ENCODE measurements at places on chromosomes 6 and 20.

- no peak for DNase-seq
Observed at GRCh38 chr6:79040083-79040482, 38.0 kb downstream of the PHIP start.

DNA sequence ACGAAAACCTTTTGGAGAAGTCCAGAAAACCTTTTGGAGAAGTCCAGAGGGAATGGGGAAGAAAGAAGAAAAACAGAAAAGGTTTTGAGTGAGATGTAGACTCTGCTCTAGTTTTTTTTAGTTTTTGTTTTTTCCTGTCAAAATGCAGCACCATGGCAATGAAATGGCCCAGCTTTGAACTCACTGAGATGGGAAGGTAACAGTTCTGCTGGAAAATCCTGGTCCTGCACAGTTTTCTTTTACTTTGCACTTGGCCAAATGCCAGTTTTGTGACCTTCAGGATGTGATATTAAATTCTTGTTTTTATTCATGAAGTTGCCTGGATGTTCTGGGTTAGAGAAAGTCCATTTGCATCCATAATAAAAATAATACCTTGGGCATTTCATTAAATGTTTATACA lies 145.7 kb downstream of the CFAP61 start:
- no peak for DNase-seq

GRCh38 chr6:163121270-163121669 lies 293.2 kb upstream of the QKI start:
- no peak for DNase-seq

DNA sequence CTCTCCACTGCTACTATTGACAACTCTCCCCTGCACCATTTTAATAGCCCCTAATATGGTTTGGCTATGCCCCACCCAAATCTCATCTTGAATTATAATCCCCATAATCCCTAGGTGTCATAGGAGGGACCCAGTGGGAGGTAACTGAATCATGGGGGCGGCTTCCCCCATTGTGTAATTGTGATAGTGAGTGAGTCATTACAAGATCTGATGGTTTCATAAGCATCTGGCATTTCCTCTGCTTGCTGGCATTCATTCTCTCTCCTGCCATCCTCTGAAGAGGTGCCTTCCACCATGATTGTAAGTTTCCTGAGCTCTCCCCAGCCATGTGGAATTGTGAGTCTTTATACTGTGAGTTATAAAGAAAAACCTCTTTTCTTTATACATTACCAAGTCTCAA lies 74.1 kb upstream of the TCF21 start:
- no peak for DNase-seq

DNA sequence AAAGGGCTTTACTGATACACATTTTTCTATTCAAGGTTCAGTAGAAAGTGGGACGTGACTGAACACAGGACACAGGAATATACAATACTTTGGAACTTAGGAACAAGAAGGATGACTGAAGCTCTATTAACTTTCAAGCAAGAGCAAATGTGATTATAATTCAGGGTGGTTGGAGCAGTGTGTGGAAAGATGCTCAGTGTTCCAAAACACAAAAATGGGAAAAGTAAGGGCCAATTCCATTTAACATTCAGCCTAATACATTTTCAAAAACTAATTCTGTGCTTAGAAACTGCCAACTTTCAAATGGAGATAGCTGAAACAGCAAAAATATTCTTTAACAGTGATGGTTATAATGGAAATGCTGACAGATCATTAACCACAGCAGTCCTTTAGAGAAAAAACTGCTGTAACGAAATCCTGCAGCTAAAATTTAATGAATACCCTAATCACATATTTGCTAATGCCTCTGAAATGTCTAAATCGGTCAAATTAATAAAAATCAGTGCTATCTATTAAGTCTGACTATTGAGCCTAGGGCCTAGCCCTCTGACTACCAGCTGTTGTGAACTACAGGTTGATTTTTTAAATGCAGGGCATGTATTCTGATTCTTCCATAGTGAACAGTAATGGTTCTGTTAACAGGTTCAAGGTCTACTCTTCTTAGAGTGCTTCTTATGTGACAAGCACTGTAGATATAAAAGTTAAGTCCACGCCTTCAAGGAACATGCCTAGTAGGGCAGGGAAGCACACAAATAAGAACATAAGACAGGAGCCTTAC lies 45.9 kb downstream of the RARS2 start:
- no peak for DNase-seq

DNA sequence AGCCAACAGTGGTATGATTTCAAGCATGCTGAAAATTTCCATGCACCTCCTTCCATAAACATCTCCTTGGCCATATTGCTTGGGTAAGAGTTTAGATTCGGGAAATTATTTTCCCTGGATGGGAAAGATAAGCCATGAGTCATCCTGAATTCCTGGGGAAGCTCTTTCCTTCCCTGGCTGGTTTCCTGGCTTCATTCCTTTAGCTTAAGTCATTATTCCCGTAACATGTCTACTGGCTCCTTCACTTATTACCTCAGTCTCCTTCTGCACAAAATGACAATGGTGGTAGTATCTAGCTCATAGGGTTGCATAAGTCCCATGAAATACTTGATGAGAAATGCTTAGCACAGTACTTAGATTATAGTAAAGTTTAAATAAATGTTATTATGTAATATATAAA lies 27.6 kb downstream of the TINAG start:
- no peak for DNase-seq

Data from stimulated activated CD8-positive, alpha-beta memory T cell treated with anti-CD3 and anti-CD28 coated beads, Interleukin-4, amount 100 ng/mL, for 1 hour (primary cell).